ENCODE measurements at places on chromosomes 16 and 17.

DNA sequence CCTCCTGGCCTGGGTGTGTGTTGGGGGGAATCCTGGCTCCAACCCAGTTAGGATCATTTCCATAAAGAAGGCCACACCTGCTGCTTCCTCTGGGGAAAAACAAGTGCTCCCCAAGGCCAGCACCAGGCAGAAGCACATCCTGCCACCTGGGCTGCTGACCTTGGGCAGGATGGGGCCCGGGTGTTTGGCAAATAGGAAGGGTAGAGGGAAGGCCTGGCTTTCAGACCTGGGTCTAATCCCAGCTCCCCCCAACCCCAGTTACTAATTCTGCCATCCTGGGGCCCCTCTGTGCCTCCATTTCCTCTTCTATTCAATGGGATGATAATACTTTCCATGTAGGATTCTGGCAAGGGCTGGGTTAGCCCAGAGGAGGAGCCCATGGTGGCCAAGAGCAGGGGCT is 3.0 kb upstream of the NLRC5 start:
- DNase-seq, result peak; percentile 5

DNA sequence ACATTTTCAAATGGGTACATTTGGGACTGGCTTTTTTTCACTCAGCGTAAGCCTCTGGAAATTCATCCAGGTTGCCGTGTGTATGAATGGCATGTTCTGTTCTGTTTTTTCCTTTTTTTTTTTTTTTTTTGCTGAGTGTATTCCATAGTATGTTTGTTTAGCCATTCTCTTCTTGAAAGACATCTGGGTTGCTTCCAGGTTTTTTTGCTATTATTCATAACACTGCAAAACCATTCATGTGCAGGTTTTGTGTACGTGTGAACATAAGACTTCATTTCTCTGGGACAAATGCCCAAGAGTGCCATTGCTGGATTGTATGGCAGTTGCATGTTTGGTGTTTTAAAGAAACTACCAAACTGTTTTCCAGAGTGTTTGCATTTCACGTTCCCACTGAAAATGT is 335.9 kb upstream of the TNRC6C start:
- no peak for DNase-seq

DNA sequence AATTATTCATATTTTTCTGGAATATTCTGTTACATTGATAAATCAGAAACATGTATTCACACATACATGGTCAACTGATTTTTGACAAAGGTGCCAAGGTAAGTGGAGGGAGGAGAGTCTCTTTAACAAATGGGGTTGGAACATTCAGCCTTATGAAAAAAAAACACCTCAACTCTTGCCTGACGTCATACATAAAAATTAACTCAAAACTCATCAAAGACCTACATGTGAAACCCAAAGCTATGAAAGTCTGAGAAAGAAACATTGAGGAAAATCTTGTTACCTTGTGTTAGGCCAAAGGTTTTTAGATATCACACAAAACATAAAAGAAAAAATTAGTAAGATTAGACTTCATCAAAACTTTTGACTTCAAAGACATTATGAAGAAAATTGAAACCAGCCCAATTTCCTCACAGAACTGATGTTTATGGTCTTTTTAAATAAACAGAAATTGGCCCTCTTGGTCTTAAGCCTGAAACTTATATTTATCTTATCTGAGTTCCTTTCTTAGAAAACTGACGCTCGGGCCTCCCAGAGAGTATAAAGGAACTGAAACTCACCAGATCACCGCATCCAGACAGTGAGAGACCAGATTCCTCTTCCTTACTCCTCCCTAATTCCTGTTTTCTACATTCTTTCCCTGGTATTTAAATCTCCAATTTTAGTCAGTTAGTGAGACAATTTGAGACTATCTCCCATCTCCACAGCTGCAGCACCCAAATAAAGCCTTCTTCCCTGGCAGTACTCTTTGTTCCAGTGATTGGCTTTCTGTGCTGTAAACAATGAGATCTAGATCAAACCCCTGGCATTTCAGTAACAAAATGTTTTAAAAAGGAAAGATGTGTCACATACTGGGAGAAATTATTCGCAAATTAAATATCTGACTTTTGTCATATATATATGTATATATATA is 4.0 kb downstream of the HYDIN start:
- no peak for DNase-seq

- no peak for DNase-seq
Observed at GRCh38 chr17:78884148-78884825, 18.7 kb downstream of the CEP295NL start.

GRCh38 chr16:8943966-8944759 is 19.5 kb downstream of the USP7 start:
- no peak for DNase-seq

All from activated CD8-positive, alpha-beta memory T cell treated with anti-CD3 and anti-CD28 coated beads, Interleukin-2, amount 50 U/mL, for 4 hours (primary cell).